NCI-H1417 (cell line): ENCODE measurements at places on chromosomes 4 and X.

DNA sequence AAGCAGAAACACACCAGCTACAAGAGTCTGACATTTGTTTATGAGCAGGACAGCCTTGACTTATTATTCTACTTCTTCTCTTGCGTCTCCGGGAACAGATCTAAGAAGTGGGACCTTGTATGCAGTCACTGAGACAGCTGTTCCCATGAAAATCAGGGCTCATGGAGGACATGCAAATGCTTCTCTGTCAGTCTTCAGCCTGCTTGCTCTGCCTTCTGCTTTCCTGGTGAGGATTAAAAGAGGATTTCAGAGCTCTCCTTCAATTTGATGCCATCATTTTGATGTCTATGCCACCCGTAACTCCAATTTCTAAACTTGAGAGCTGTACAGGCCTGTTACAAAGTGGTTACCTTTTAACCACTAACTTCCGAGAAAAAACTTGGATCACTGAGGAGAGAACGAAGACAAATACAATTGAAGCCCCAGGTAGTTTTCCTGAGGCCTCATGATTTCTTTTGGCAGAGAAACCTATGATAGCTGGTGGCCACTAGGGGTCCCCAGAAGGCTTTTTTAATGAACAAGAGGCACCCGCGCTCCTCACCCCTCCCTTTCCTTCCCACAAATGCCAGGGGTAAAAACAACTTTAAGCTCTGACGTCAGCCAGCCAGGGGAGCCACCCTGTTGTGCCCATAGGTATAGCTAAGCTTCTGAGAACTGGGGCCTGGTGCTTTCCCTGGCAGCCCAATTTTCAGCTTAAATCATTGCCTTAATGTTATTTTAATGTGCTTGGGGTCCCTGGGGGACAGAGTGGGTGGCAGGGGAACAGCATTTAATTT is 97.0 kb downstream of the DDIT4L start:
- peak; percentile 93 for DNase-seq

DNA sequence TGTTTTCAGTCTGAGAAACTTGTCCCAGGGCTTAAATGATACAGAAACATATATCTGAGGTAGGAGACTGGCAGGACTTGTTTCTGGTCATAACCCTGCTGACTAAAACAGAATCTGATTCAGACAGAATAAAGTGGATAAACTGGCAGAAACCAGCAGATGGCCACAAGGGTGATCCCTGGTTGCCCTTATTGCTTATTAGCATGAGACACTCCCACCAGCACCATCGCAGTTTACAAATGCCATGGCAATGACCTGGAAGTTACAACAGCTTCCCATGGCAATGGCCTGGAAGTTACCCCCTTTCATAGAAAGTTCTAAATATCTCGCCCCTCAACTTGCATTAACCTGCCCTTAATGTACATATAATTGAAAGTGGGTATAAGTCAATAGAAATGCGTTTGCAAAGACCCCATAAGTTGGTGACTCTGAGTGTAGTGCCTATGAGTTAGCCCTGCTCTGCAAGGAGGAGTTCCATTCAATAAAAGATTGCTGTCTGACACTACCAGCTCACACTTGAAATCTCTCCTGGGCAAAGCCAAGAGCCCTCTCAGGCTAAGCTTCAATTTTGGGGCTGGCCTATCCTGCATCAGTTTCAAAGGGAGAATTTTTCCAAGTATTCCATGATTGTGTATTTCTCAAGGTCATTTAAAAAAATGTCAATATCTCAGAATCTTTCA is 52.9 kb upstream of the PAGE5 start:
- no peak for DNase-seq

DNA sequence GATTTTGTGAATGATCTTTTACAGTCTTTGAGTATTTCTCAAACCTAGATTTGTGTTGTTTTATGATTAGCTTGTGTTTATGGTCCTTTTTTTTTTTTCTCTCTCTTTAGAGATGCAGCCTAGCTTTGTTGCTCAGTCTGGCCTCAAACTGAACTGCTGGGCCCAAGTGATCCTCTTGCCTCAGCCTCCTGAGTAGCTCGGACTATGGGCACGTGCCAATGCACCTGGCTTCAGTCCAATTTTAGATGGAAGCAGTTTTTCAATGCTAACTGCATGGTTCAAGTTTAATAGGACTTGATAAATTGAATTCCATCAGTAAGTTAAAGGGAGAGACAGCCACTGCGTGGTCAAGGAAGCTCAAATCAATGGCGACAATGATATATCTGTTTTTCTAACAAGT is 3.8 kb upstream of the FGG start:
- no peak for DNase-seq

GRCh38 chrX:78066110-78066509 is 37.9 kb upstream of the PGK1 start:
- DNase-seq: no peak

GRCh38 chr4:138164208-138164607 is 77.9 kb downstream of the SLC7A11 start:
- DNase-seq: peak; percentile 14

GRCh38 chr4:87235020-87235671 is 14.7 kb upstream of the KLHL8 start:
- DNase-seq: no peak

- DNase-seq: no peak
Observed at GRCh38 chrX:66042307-66043077, 2.6 kb upstream of the VSIG4 start.
